ENCODE measurements at places on chromosomes 7 and 10. TPM values are rescaled to one million over a fixed set of nuclear protein-coding genes. Genes with fewer than 3 reads are reported as not detected.

- DNase-seq, result no peak
These were observed 623.6 kb downstream of the PTPRN2 start for GRCh38 chr7:157964016-157964415.

DNA sequence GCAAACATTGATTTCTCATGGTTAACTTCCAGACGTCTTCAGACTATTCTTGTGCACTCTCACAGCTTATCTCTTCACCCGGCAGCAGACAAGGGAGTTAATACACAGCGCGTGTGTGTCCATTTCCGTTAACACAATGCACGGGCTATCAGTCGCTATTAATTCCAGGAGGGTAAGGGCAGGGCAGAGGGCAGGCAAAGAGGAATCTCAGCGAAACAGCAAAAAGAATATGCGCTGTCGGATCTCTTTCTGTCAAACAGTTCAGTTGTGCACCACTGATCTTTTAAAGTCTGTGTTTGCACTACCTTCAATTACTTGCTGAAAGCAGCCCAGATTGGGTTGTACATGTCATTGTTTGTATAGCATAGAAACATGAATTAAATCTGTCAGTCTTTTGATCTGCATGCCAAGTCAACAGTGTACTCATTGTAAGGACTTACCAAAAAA is 41.1 kb upstream of the CABCOCO1 start:
- no peak for DNase-seq

DYNC1I1 gene
- 0.14 TPM for total RNA-seq

TBC1D12 gene
- total RNA-seq, result 14.2 TPM

ITPRID1 gene
- total RNA-seq, result not detected

Measured in kidney epithelial cell (primary cell).